ENCODE measurements at places on chromosomes 1 and 21.

- no peak for DNase-seq
- H3K27me3 ChIP-seq, result no peaks in the 10 kb centered on the region
- H3K4me3 ChIP-seq, result no peak overlapping the region
- peaks cover 3% of the 10 kb centered on the region for H3K4me1 ChIP-seq
- no peaks in the 10 kb centered on the region for H3K36me3 ChIP-seq
Observed at GRCh38 chr1:183724350-183725042, 71.4 kb upstream of the APOBEC4 start.

- no peaks in the 10 kb centered on the region for H3K36me3 ChIP-seq
- no peak overlapping the region for H3K4me3 ChIP-seq
- H3K4me1 ChIP-seq, result no peaks in the 10 kb centered on the region
- no peaks in the 10 kb centered on the region for H3K27me3 ChIP-seq
Observed at GRCh38 chr1:6942990-6943389, 157.7 kb downstream of the CAMTA1 start.

- H3K36me3 ChIP-seq, result peaks cover 20% of the 10 kb centered on the region
- no peak overlapping the region for H3K27ac ChIP-seq
- no peaks in the 10 kb centered on the region for H3K27me3 ChIP-seq
- no peak overlapping the region for H3K4me3 ChIP-seq
- DNase-seq, result no peak
- H3K4me1 ChIP-seq, result no peaks in the 10 kb centered on the region
Observed at GRCh38 chr1:21072721-21073120, 104.0 kb downstream of the EIF4G3 start.

DNA sequence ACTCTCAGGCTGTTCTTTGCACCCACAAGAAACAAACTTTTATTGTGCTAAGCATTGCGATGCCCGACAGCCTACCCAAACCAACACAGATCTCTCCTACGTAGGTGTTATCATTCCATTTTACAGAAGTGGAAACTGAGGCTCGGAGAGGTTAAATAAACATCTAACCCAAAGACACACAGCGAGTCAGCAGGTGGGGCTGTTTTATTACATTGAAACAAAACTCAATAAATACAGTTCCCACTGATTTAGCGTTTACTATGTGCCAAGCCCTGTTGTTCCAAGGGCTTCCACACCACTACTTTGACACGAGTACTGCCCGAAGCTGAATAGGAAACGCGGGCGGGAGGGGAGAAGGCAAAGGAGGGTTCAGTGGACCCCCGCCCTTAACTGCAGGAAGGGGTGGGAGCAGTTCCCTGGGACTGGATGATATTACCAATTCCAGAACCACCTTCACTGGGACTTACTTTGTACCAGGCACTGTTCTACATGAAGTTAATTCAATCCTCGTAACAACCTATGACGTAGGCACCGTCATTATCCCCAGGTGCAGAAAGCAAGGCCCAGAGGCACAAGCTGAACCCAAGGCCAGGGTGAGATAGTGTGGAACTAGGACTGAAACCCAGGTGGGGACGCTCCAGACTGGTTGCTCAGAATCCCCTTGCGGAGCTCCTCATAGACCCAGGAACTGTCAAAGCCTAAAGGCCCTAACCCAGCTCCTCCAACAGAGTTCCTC lies 19.3 kb upstream of the ALDH4A1 start:
- H3K36me3 ChIP-seq, result peaks cover 4% of the 10 kb centered on the region
- DNase-seq, result no peak
- no peaks in the 10 kb centered on the region for H3K4me1 ChIP-seq
- H3K4me3 ChIP-seq, result no peak overlapping the region
- H3K27ac ChIP-seq, result no peak overlapping the region

GRCh38 chr1:225896937-225897549 lies 8.1 kb upstream of the LEFTY1 start:
- H3K4me3 ChIP-seq, result no peak overlapping the region
- DNase-seq, result peak; percentile 74
- no peaks in the 10 kb centered on the region for H3K27me3 ChIP-seq
- H3K27ac ChIP-seq, result no peak overlapping the region
- H3K4me1 ChIP-seq, result peaks cover 22% of the 10 kb centered on the region

DNA sequence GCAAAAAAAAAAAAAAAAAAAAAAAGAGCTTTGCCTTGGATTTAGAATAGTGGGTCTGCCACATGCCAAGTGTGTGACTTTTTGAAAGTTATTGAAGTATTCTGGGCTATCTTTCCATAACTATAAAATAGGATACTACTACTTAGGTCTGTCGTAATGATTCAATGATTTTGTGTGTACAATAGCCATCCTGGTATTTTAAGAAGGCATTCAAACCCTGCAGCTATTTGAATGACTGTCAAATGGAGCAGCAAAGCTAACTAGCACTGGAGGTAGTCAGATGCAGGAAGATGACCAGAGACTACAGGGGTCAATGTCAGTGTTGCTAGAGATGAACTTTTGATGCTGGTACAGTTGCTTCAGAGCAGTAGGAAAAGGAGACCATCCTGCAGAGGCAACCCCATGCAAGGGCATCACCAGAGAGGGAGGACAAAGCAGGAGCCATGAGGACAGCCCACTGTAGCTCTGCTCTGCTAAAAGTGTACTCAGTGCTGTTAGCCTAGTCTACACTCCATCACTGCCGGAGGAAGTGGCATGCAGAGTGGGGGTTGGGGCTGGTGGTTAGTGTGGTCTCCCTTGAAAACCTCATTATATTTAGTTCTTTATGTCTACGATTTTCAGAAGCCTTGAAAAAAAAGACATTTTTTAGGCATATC lies 29.0 kb downstream of the DUSP10 start:
- H3K27ac ChIP-seq, result no peak overlapping the region
- peaks cover 25% of the 10 kb centered on the region for H3K4me1 ChIP-seq
- H3K27me3 ChIP-seq, result no peaks in the 10 kb centered on the region
- DNase-seq, result no peak

DNA sequence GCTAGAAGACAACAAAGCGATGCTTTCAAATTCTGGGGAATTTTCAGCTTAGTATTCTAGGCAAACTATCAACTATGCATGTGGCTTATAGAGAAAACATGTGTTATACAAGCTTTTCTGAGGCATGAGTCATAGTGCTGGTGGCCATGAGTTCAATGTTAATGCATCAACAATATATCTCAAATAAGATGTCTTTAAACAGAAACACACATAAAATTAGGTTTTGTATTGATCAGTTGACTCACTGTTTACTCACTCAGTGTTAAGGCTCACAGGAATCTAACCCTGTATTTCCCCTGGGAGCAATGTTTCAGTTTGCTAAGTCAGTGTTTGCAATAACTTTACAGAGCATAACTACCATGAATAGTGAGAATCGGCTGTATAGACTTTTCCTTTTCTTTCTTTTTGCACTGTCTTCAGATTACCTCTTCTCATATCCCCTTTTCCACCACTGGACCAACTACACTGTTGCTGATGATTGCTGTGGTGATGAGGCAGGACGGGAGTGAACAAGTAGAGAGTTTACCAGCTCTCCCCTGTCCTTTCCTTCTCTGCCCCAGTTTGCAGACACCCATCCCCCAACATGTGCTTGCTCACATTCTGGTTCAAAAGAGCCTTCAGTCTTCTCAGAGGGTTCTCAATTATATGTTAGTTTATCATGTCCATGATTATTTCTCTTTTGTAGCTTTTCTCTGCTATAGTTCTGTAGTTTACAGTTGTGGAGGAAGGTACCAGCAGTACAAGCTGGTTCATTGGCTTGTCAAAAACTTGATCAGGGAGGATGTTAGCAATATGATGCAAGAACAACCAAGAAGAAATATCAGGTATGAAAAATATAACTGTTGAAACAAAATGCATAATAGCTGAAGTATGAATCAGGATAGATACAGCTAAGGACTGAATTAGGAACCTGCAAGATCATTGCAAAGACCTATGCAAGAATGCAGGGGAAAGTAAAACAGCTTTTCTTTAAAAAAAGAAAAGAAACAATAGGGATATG lies 23.9 kb downstream of the CD2 start:
- no peaks in the 10 kb centered on the region for H3K27me3 ChIP-seq
- H3K4me3 ChIP-seq, result no peak overlapping the region
- DNase-seq, result no peak
- no peaks in the 10 kb centered on the region for H3K36me3 ChIP-seq

DNA sequence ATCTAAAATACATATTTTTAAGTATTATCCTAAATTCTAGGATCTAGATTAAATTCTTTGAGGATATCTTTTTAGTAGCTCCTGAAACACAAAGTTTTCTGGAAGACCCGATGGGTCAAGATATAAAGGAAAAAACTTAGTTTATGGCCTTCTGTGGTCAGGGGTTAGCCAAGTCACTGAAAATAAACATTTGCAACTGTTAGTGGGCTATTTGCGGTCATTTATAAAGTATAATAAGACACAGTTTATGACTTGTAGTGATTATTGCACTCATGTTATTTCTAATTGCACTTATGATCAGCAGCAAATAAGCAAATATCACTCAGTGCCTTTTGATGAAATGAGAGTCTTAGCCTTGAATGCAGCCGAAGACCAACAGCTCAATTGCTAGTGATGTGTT lies 183.3 kb downstream of the NFIA start:
- H3K4me3 ChIP-seq, result no peak overlapping the region
- no peaks in the 10 kb centered on the region for H3K36me3 ChIP-seq
- no peak overlapping the region for H3K27ac ChIP-seq
- peaks cover 2% of the 10 kb centered on the region for H3K4me1 ChIP-seq
- DNase-seq, result no peak

DNA sequence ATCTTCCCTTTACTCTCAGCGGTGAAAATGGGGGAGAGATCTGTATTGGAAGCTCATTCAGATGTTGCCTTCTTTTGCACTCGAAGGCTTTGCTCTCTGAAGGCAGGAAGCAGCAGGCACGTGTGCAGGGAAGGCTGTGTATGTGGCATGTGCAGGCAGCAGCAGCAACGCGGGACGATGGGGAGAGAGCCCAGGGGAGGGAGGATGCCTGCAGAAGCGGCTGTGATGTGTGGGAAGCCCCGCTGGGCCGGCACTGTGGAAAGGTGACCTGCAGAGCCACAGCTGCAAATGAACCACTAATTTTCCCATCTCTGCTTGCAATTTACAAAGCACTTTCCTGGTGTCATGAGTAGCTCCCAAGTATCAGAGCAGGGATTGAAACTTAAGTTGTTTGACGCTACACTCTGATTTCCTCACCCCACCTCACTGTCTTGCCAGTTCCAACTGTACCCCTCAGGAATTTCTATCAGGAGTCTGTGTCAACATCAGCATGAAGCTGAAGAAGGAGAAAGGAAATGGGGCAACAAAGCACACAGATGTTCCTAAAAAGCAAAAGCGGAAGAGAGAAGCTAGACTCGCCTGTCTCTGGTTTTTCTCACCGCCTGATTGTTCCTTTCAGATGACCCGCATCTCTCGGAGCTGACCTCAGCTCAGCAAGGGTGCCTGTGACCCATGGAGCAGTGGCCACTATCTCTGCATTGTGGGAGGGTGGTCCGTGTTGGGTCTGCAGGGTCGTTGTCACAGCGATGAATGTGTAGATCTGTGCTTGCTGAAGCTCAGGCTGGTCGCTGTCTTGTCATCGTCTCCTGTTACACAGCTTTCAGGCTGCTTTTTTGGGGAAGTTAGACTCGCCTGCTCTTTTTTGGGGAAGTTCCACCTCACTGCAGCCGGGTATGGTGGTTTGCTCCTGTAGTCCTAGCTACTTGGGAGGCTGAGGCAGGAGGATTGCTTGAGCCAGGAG lies 156.1 kb downstream of the KIF26B start:
- no peaks in the 10 kb centered on the region for H3K27me3 ChIP-seq
- no peak overlapping the region for H3K4me3 ChIP-seq
- DNase-seq, result peak; percentile 83
- no peaks in the 10 kb centered on the region for H3K36me3 ChIP-seq

DNA sequence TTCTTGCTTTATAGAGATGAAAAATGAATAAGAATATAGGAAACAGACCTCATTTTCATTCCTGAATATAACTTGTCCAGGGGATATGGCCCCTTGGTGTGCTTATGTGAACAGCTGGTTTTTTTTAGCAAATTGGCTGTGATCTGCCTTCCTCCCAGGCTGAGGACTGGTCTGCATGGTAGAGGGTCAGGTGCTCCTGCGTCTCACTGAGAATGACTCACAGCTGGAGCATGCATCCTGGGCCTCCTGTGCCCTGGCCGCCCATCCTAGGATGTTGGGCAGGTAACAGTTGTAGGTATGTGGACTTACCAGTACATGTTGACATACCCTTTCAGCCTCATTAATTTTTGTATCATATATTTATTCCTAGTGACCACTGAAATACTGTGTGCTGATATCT lies 29.8 kb downstream of the AGT start:
- DNase-seq, result no peak
- H3K27ac ChIP-seq, result no peak overlapping the region
- H3K4me1 ChIP-seq, result peaks cover 5% of the 10 kb centered on the region
- H3K27me3 ChIP-seq, result no peaks in the 10 kb centered on the region
- H3K4me3 ChIP-seq, result no peak overlapping the region
- peaks cover 71% of the 10 kb centered on the region for H3K36me3 ChIP-seq

- H3K27ac ChIP-seq, result no peak overlapping the region
- no peaks in the 10 kb centered on the region for H3K36me3 ChIP-seq
- no peaks in the 10 kb centered on the region for H3K4me1 ChIP-seq
- H3K27me3 ChIP-seq, result no peaks in the 10 kb centered on the region
Observed at GRCh38 chr1:45530632-45531135, 9.0 kb upstream of the PRDX1 start.

DNA sequence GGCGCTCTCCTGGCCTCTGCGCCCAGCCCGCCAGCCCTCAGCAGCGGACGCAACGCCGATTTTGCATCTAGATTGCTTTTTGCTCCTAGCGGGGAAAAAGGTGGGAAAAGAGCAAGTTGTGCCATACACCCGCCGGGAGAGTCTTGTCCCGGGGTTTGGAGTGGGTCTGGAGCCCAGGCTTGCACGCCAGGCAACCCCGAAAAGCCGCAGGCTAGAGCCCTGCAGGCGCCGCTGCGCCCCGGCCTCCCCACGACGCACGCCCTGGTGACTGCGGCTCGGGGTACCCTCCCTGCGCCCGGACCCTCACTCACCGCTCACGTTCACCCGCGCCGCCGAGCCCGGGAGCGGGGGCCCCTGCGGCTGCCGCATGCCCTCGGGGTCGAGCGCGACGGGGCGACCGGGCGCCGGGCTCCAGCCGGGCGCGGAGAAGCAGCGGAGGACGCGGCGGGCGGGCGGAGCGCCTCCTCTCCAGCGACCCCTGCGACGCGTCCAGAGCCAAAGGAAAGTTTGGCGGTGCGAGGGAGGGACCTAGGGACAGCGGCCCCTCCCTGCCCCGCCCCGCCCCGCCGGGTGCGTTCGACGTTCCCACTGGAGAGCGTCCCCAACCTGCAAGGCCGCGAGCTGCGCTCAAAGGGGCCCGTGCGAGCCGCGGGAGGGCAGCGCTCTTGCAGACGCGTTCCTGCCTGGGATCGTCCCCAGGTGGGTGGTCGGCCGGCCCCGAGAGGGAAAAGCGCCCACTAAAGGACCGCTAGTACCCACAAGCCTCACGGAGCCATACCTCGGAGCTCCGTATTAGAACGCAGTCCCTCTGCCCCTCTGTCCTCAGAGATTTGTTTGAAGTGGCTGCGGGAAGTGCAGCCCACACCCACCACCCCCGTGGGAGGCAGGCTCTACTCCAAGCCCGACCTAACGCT lies at the start of gene LPAR3:
TSS of gene LPAR3 (minus strand) at position 502 of the 914 bp plus-strand sequence. CDS start 27,086 bp downstream, outside the sequence.
- peaks cover 49% of the 10 kb centered on the region for H3K27me3 ChIP-seq
- no peak within 1 kb of the TSS for H3K27ac ChIP-seq
- DNase-seq, result peak; percentile 92
- no peaks in the 10 kb centered on the region for H3K36me3 ChIP-seq

- H3K27ac ChIP-seq, result no peak overlapping the region
- DNase-seq, result no peak
- H3K36me3 ChIP-seq, result no peaks in the 10 kb centered on the region
- H3K27me3 ChIP-seq, result peaks cover 4% of the 10 kb centered on the region
- no peak overlapping the region for H3K4me3 ChIP-seq
Observed at GRCh38 chr1:159561497-159561896, 25.7 kb upstream of the OR10J5 start.

- no peak overlapping the region for H3K4me3 ChIP-seq
- H3K27me3 ChIP-seq, result no peaks in the 10 kb centered on the region
- no peaks in the 10 kb centered on the region for H3K36me3 ChIP-seq
- H3K4me1 ChIP-seq, result no peaks in the 10 kb centered on the region
- H3K27ac ChIP-seq, result no peak overlapping the region
- no peak for DNase-seq
Observed at GRCh38 chr1:201584471-201585092, 45.7 kb downstream of the NAV1 start.

All from endodermal cell (in vitro differentiated cells).